ENCODE measurements at places on chromosomes 1 and 21.

DNA sequence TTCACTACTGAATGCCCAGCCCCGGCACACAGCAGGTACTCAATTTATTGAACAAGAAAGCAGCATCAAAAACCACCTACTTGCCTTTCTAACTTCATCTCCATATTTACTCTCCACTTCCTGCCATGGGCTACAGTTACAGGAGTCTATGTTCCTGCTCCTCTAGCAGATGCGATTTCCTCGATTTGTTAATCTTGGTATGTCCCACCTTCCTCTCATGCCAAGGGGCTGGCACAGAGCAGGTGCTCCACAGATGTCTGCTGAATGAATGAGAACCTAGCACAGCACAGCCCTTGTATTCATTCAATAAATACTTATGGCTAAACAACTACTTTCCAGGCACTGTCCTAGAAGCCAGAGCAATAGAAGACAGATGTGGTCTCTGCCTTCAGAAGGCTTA, 12.2 kb downstream of the PAFAH2 start:
- no peak for DNase-seq

- DNase-seq, result no peak
These were observed 99.6 kb downstream of the DENND1B start for GRCh38 chr1:197675583-197676208.

DNA sequence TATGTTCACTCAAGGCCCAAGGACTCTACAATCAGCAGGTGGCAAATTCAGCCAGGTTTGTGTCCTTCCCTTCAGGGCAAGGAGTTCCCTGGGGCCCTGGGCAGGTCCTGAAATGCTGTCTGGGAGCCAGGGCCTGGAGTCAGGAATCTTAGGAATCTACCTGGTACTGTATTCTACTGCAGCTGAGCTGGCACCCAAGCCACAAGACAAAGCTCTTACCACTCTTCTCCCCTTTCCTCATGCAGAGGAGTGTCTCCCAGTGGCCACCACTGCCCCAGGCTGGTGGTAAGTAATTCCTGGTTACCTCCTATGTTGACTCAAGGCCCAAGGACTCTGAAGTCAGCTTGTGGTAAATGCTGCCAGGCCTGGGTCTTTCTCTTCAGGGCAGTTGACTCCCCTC, 153.4 kb downstream of the NRIP1 start:
- no peak for DNase-seq

DNA sequence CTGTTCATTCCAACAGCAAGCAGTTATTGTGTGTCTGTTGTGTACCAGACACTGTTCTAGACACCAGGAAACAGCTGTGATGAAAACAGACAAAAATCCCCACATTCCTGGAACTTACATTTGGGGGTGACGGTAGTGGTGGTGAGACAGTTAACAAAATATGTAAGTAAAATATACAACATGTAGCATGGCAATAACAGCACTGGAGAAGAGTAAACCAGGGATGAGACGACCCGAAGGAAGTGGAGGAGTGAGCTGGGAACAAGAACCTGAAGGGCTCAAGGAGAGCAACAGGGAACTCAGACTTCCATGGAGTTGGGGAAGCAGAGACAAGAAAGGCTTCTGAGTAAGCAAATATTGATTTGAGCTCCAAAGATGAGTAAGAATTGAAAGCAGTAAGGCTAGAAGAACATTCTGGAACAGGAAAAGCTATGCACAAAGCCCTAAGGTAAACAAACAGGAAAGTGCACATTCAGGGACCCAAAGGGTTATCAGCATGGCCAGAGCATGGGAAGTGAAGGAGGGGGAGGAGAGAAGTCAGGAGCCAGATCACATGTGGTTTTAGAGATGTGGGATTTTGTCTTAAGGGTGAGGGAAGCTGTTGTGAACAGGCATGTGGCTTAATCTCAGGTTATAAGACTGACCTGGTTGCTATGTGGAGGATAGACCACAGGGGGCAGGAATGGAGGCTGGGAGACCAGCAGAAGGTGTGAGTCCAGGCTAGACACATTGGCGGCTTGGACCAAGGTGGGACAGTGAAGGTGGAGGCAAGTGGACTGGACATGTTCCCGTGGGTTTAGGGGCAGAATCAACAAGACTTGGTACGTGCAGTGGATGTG, 7.3 kb downstream of the CSF1 start:
- DNase-seq, result no peak

- DNase-seq, result no peak
These were observed 170.3 kb upstream of the DUSP10 start for GRCh38 chr1:221912230-221912629.

GRCh38 chr1:212628046-212628445, 19.5 kb downstream of the ATF3 start:
- no peak for DNase-seq
